Caco-2 (cell line): ENCODE measurements at places on chromosomes 5 and 9. TPM values are rescaled to one million over a fixed set of nuclear protein-coding genes. Genes with fewer than 3 reads are reported as not detected.

GRCh38 chr9:79765466-79765865, 193.7 kb downstream of the TLE4 start:
- no peak overlapping the region for H3K27ac ChIP-seq
- H3K4me3 ChIP-seq: no peak overlapping the region

- no peak overlapping the region for H3K27ac ChIP-seq
Measured at GRCh38 chr5:156435101-156435500, 108.1 kb downstream of the SGCD start.

DNA sequence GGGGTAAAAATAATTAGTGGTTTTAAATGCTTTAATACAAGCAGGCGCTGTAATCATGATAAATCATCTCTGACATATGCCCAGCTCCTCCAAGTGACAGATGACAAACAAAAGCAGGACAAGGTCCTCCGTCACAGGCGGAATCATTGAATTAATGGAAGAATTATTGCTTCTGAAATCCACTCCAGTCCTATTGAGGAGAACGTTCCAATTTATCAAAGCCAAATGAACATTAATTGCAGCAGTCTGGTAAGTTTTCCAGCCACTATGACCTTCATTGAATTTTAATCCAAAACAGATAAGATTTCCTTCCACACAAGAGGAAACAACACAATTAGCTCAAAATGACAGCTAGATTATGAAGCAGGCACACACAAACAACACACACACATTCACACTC, 136.8 kb downstream of the ASTN2 start:
- H3K27ac ChIP-seq: no peak overlapping the region
- no peaks in the 10 kb centered on the region for H3K27me3 ChIP-seq
- no peaks in the 10 kb centered on the region for H3K4me1 ChIP-seq
- H3K36me3 ChIP-seq: no peaks in the 10 kb centered on the region
- no peak overlapping the region for H3K4me3 ChIP-seq

GRCh38 chr9:32928912-32929311, 72.5 kb downstream of the APTX start:
- H3K27me3 ChIP-seq: no peaks in the 10 kb centered on the region
- H3K36me3 ChIP-seq: no peaks in the 10 kb centered on the region
- no peak overlapping the region for H3K27ac ChIP-seq
- no peaks in the 10 kb centered on the region; the same call in 1 of the 2 replicates for H3K4me1 ChIP-seq

- H3K4me1 ChIP-seq: peaks cover 13% of the 10 kb centered on the region
- no peaks in the 10 kb centered on the region for H3K27me3 ChIP-seq
- H3K27ac ChIP-seq: no peak overlapping the region
- no peaks in the 10 kb centered on the region for H3K36me3 ChIP-seq
Measured at GRCh38 chr9:106697750-106698502, 165.0 kb upstream of the ZNF462 start.

DNA sequence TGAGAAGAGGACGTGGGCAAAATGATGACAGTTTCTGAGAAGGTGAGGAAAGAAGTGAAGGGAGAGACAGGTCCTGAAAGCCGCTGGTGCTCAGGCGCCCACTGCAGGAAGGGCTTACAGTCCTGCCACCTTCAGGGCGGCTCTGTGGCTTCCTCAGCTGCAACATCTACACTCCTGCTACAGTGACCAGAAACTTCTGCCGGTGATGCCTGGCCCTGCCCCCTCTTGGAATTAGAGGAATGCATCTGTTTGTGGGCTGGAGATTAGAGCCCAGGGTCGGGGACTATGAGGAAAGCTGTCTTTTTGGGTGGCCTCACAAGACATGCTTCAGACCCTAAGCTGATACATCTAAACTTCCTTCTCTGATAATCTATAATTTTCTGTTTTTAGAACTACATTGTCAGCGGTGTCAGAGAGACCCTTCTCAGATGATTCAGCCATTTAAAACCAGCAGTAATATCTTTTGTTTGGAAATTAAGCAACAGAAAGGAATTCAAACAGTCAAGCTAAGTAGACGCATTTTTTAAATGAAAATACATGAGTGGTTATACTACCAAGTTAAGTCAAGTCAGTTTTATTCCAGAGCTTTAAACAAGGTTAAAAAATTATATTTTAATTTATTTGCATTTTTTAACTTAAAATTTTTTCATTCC, 30.4 kb downstream of the PRDM6 start:
- H3K36me3 ChIP-seq: no peaks in the 10 kb centered on the region
- H3K4me3 ChIP-seq: no peak overlapping the region
- peak overlapping the region; percentile 68 for H3K27ac ChIP-seq
- peak; percentile 90 for DNase-seq
- H3K4me1 ChIP-seq: peaks cover 11% of the 10 kb centered on the region

DNA sequence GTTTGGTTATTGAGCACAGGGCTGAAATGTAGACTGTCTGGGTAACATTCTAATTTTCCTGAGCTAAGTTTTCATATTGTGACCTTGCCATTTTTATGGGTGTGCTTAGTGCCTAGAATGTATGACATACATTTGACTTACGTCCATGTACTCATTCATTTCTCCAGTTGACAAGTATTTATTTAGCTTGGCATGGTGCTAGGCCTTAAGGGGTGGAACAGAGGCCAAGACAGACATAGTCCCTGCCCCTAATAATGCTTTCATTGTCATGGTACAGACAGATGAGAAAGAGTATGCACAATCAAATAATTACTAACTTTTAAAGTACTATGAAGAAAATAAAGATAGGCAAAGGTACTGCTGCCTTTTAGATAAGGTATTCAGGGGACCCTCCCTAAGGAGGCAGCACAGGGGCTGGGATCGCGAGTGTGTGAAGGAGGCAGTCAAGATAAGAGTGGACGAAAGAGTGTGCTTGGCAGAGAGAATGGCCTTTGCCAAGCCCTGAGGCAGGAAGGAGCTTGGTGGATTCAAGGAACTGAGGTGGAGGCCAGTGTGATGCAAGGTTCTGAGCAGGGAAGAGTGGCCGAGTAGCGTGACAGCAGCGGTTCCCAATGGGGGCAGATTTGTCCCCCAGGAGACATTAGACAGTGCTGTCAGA, 128.0 kb downstream of the PIP5K1B start:
- no peak overlapping the region for H3K27ac ChIP-seq
- H3K36me3 ChIP-seq: no peaks in the 10 kb centered on the region
- no peak for DNase-seq

The SLCO6A1 gene
- not detected in 2 replicates for total RNA-seq

The ALDOB gene
- 0.18 TPM in 1 of 2 replicates, not detected in the other for total RNA-seq

The ANKRD31 gene
- 0.66 and 0.79 TPM in 2 replicates for total RNA-seq

DNA sequence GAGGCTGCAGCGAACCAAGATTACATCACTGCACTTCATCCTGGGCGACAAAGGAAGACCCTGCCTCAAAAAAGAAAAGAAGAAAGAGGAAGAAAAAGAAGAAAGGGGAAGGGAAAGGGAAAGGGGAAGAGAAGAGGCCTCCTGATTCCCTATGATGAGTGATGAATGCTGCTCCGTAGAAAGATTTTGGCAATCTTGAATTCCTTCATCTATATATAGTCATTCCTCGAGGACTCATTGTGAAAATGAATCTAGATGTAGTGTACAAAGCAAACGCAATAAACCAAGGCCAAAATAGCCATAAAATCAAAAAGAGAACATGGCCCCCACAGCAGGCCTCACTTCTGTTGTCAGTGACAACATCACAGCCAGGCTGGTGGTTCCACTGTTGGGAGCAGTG, 218.0 kb downstream of the DCP2 start:
- no peaks in the 10 kb centered on the region for H3K4me1 ChIP-seq
- no peaks in the 10 kb centered on the region for H3K27me3 ChIP-seq
- no peak overlapping the region for H3K27ac ChIP-seq
- DNase-seq: no peak

DNA sequence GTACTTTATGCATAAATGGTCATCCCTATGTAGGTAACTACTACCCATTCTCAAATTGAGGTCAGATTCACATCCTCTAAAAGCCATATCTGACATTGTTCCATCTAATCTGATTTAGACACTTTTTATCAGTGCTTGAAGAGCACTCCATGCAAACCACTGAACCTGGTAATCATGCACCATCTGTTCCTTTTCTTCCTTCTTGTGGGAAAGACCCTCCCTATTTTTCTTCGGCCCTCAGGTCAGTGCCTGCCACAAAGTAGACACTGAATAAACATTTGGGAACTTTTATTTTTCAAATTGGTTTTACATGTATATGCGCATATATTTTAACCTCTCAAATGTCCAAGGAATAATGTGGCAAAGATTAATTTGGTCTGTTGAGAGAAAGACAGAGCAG, 26.0 kb upstream of the PDE4D start:
- DNase-seq: no peak
- H3K27ac ChIP-seq: no peak overlapping the region
- H3K4me3 ChIP-seq: no peak overlapping the region
- H3K36me3 ChIP-seq: no peaks in the 10 kb centered on the region

The C5orf52 gene
- total RNA-seq: not detected in 2 replicates

The IDNK gene
- total RNA-seq: 4.3 and 5.1 TPM in 2 replicates

The FRMPD1 gene
- total RNA-seq: not detected in 2 replicates

The CCL28 gene
- 5.5 and 8.6 TPM in 2 replicates for total RNA-seq

The IFNA16 gene
- not detected in 2 replicates for total RNA-seq

The NUDT2 gene
- 14.4 and 15.0 TPM in 2 replicates for total RNA-seq

The SQSTM1 gene
- total RNA-seq: 250 and 259 TPM in 2 replicates

DNA sequence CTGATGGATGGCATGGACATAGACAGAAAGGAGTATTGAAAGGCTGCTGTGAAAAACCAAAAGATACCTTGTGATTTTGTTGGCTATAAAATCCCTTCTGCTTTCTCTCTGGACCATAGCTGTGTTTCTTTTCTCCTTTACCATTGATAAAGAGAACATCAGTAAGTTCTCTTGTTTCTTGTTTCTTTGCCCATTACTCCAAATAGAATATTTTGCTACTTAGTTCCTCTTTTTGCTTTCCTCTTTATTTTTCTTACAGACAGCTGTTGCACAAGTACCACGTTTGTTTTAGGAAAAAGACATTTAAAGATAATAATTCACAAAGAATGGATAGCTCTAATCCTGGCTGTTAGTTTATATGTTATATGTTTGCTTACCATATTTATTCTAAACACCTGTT, 1129.2 kb downstream of the DTWD2 start:
- DNase-seq: no peak
- no peak overlapping the region for H3K4me3 ChIP-seq
- no peaks in the 10 kb centered on the region for H3K4me1 ChIP-seq
- no peaks in the 10 kb centered on the region for H3K27me3 ChIP-seq

GRCh38 chr9:95078939-95079338, 238.6 kb downstream of the FANCC start:
- no peaks in the 10 kb centered on the region for H3K27me3 ChIP-seq
- DNase-seq: peak; percentile 79
- peak overlapping the region; percentile 53 for H3K27ac ChIP-seq
- H3K4me3 ChIP-seq: no peak overlapping the region

The BTNL3 gene
- total RNA-seq: 0.14 TPM in 1 of 2 replicates, not detected in the other

DNA sequence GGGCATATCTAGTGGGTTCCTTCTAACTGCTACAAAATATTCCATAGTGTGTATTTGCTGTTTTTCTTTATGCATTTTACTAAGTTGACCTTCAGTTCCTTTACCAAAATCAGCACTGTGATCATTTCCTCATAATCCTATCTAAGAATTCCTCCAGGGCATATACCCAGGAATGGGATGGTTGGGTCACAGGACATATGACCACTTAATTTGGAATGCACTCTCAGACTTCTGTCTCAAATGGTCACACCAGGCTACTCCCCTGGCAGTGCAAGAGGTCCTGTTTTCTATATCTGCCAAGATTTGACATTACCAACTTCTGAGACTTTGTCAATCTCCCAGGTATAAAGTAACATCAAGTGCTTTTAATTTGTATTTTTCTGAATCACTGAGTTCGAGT, 63.9 kb downstream of the ADAMTS12 start:
- H3K36me3 ChIP-seq: no peaks in the 10 kb centered on the region
- no peaks in the 10 kb centered on the region for H3K27me3 ChIP-seq
- H3K4me3 ChIP-seq: no peak overlapping the region
- DNase-seq: no peak
- no peaks in the 10 kb centered on the region for H3K4me1 ChIP-seq
- H3K27ac ChIP-seq: no peak overlapping the region

The F12 gene
- 13.3 and 14.0 TPM in 2 replicates for total RNA-seq

DNA sequence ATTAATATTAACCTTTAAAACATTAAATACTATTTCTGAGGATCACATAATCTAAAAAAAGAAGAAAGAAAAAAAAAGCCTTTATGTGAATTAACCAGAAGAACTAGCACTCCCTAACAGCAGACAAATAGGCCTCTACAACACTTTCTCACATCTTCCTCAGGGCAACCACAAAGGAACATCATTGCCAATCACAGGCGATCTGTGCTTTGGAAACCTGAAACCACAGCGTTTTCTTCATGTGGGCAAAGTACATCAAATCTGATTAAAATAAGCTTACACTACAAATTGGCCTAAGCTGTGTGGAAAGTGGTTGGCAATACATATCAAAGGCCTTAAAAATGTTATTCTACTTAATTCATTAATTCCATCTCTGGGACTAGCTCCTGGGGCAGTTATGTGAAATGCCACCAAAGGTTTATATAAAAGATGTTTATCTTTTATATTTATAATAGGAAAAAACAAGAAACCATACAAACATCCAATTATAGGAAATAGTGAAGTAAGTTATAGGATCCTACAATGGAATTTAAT, 184.8 kb upstream of the TBCA start:
- H3K4me3 ChIP-seq: no peak overlapping the region
- no peaks in the 10 kb centered on the region for H3K27me3 ChIP-seq
- no peak overlapping the region for H3K27ac ChIP-seq
- no peak for DNase-seq
- no peaks in the 10 kb centered on the region for H3K36me3 ChIP-seq

DNA sequence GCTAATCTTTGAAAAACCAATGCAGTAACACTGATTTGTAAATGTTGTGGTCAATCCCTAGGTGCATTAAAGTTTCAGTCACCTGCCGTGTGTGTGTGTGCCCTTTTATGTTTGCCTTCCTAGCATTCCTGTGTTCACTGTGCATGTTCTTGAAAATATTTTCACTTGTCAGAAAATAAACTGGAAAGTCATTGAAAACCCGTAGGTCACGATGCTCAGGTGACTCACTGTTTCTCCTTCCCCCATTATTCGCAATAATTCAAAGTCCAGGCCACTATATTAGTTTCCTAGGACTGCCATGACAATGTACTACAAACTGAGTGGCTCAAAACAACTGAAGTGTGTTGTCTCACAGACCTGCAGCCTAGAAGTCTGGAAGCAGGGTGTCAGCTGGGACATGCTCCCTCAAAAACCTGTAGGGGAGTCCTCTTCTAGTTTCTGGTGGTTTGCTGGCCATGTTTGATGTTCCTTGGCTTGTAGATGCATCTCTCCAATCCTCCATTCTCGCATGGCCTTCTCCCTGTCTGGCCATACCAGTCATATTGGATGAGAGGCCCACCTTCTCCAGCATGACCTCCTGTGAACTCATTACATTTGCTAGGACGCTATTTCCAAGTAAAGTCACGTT, 29.3 kb downstream of the MARVELD2 start:
- DNase-seq: peak; percentile 51
- no peaks in the 10 kb centered on the region for H3K27me3 ChIP-seq
- H3K4me3 ChIP-seq: no peak overlapping the region
- H3K36me3 ChIP-seq: 0 out of 2 replicates have a peak, but pooled peaks cover 1% of the 10 kb centered on the region

The SHC3 gene
- total RNA-seq: 0.19 and 0.20 TPM in 2 replicates

DNA sequence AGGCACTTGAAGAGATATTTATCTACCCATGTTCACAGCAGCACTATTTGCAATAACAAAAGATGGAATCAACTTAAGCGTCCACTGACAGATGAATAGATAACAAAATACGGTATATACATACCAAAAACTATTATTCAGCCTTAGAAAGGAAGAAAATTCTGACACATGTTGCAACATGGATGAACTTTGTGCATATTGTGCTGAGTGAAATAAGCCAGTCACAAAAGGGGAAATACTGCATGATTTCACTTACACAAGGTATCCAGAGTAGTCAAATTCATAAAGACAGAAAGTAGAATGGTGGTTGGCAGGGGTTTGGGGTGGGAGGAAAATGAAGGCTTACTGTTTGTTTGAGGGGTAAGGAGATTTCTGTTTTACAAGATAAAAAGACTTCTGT, 66.0 kb downstream of the FBN2 start:
- no peaks in the 10 kb centered on the region for H3K36me3 ChIP-seq
- no peak for DNase-seq
- no peaks in the 10 kb centered on the region for H3K27me3 ChIP-seq
- no peak overlapping the region for H3K4me3 ChIP-seq
- no peak overlapping the region for H3K27ac ChIP-seq
